CD8-positive, alpha-beta T cell (primary cell): ENCODE measurements at places on chromosomes 6 and 20.

GRCh38 chr6:36113703-36114102, 16.6 kb upstream of the MAPK13 start:
- no peak for DNase-seq

- no peak for DNase-seq
Observed at GRCh38 chr20:13442986-13443385, 195.7 kb downstream of the TASP1 start.

DNA sequence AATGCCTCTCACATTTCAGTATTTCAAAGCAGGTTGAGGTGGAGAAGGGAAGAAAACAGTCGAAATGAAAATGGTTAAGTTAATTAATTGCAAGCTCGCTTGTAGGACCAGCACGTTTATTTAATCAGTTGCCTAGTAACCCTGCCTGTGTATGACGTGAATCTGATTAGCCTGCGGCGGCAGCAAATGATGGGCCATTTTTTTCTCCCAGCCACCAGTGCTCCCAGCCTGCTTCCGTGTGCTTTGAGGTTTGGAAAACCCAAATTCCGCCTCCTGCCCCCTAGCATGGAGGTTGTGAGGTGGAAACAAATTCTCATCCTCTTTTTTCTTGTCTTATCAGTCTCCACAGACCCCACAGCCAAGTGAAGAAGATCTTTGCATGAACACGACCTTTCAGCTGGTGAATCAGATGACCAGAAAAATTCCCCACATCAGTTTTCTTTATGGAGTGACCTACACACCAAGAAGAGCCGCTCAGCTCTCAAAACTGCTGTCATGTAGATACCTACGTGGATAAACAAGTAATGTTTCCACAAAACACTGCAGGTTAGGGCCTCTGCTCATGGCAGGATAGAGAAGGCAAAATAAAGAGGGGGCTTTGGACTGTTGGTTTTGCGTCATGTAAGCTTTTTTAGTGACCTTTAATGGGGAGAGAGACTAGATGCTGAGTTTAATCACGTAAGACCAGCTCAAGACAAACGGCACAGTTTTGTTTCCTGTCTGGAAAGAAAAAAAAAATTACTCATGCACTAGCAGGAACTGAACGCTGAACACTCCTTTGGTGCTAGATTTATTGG, 572.9 kb upstream of the NOX3 start:
- no peak for DNase-seq

DNA sequence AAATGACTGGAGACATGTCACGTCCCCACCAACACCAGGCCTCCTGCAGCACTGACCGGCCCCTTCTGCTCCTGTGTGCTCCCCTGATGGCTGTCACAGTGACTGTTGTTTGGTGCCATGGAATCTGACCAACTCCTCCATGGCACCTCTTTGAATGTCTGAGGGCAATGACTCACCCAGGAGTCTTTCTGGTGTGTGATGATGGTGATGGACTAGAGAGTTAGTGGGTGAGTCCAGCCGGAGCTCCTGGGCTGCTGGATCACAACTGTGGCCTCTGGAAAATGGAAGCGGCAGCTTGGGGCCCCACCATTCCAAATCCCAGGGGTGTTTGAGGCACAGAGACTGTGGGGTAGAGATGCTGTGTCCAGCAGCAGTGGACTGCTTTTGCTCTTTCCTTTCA, 133.3 kb downstream of the TFAP2C start:
- no peak for DNase-seq

DNA sequence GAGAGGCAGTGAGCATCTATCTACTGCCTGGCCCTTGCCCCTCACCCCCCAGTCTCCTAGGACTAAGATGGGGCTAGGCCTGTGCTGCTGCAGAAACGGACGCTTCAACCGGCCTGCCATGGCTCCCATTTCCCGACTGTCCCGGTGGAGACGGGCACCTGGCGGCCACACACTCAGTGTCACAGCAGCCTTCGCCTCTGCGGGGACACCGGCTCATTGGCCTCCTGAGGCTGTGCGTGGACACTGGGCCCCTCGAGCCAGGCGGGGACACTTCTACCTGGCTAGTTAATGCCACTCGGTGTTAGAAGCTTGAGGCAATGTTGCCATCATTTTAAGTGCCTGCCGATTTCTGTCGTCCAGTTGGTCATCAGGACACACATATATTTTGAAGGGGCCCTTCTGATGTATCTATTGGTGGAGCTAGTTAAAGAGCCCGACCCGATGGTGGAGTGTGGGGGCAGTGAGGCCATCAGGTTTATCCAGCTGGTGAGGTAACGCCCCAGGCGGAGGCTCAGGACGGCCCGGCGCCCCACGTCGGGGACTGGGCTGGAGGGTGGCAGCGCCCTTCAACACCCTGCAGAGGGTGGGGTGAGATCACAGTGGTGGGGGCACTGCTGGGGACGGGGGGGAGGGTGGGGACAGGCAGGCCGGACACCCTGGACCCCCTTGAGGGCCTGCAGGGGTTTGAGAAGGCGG, 58.9 kb upstream of the GATA5 start:
- no peak for DNase-seq

GRCh38 chr6:127464881-127465459, 5.8 kb upstream of the KIAA0408 start:
- peak; percentile 20 for DNase-seq

- no peak for DNase-seq
Observed at GRCh38 chr6:11553824-11554223, 16.3 kb downstream of the TMEM170B start.

DNA sequence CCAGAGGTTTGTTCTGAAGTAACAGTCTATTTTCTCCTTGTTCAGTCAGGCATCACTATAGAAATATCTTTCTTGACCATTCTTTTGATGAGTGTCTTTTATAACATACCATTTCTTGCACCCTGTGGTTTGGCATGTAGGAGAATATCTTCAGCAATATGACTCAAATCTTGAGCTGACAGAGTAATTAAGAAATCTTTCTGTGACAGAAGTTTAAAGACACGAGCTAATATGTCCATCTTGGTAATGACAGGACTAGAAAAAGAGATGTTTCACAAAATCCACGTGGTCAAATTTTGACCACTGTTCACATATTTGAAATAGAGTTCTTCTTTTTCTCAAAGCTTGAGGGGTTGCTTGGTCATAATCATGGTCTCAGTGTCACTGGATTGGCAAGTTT, 149.9 kb downstream of the MYB start:
- DNase-seq: no peak

DNA sequence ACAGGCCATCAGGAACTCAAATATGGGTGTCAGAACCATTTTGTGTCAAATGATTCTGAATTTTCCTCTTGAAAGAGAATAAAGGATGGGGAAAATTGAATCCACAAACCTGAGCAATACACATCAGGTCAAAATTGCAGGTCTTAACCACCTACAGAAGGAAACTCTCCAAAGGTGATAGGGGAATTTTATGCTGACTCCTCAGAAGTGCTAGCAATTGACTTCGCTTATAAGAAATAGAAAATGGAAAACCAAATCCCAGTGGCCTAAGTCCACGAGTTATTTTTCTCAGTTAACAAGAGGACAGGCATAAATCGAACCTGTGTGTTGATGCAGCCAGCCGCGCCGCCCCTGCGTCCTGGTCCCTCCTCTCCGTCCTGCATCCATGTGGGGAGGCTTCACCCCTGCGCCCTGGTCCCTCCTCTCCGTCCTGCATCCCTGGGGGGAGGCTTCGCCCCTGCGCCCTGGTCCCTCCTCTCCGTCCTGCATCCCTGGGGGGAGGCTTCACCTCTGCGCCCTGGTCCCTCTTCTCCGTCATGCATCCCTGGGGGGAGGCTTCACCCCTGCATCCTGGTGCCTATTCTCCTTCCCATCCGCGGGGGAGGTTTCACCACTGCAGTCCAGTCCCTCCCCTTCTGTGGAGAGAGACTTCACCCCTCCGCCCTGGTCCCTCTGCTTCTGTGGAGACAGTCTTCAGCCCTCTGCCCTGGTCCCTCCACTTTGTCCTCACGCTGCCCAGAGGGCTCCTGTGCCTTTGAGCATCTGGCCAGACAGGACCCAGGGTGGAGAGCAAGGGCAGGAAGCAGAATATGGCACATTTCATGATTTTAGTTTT, 230.3 kb downstream of the SMOC2 start:
- no peak for DNase-seq

GRCh38 chr6:92559003-92559402, 860.4 kb downstream of the EPHA7 start:
- DNase-seq: no peak

DNA sequence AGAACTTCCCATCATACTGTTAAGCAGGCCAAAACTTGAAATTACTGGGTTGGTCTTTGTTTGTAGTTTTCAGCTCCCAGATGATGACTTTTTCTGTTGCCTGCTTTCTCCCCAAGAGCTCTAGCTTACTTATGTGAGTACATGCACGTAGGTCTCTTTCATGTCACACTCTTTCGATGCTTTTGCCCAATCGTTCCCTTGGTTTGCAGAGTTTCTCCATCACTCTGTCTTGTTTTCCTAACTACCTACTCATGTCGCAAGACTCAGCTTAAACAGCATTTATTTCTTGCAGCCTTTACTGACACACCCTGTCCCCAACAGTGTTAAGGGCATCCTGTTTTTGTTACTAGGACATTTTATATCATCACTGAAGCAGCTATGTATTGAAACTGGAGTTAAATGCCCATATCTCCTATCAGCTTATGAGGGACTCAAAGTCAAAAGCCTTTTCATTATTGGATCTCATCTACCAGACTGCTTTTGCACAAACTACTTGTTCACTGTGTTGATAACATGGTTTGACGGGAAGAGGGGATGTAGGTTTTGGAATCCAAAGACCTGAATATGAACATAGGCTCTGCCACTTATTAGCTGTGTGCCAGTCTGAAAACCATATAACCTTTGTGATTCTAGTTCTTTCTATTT, 2.9 kb downstream of the ARG1 start:
- no peak for DNase-seq

DNA sequence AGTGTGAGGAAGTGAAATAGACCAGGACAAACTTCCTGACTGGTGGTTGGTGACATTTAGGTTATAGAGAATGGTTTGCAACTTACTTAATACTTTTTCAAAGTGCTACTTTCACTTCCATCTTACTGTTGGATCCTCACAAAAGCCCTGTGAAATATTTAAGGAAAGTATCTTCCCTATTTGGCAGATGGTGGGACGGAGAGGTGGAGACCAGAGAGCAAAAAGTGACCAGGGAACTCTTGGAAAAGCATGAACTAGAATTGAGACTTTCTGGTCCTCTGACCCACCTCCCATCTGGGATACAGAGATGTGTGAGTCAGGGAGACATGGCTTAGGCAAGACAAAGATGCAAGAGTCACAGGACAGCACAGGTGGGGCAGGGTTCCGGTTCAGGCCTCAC, 3.0 kb downstream of the TRIM10 start:
- DNase-seq: no peak

DNA sequence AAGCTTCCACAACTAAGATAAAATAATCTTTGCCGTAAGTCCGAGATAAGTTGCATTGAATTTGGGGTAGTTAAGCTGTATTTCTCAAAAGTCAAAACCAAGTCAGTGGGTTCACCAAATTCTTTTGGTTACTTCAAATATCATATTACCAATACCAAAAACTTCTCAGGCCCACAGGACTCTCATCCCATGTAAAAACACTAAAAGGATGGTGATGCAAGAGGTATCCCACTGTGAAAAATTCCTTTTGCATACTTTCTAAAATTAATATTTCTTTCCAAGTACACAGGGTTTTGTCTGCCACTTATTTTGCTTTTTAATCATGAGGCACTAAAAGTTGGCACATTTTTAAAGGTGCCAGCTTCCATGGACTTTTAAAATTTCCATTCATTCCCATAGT, 151.3 kb downstream of the GJA10 start:
- DNase-seq: no peak

GRCh38 chr20:56565511-56565910, 32.5 kb downstream of the FAM209B start:
- no peak for DNase-seq

- no peak for DNase-seq
Observed at GRCh38 chr20:37303637-37304036, 14.2 kb downstream of the MANBAL start.

DNA sequence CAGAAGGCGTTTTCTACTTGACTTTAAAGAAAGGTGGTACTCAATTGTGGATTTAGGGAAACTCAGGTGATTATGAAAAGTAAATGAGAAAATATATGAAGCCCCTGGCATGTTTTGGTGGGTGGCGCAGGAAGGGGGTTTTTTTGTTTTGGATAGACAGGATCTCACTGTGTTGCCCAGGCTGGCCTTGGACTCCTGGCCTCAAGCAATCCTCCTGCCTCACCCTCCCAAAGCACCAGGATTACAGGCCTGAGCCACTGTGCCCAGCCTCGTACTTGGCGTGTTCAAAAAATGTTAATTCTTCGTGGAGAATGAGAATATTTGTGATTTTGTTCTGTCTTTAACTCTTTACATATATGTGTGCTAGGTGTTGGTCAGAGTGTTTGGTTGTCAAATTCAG, 32.1 kb upstream of the C20orf144 start:
- DNase-seq: no peak

DNA sequence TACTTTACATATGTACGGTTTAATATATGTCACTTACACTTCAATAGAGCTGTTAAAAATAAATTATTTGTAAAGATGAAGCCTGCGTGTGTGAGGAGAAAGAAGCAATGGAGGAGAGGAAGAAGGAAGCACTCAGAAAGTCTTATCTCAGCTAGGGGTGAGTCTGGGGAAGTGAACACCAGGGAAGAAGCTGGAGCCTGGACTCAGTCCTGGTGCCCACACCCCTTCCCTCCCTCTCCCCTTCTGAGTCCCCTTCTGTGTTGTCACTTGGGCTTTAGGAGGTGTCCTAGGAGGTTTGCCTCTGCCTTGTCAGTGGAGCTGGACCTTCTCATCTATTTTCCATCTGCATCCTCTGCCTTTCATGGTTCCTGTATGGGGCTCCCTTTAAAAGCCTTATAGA, 1.9 kb downstream of the SIRPB2 start:
- no peak for DNase-seq
